Progenitor cell of endocrine pancreas (in vitro differentiated cells): ENCODE measurements at places on chromosomes 3 and 15. TPM values are rescaled to one million over a fixed set of nuclear protein-coding genes. Genes with fewer than 3 reads are reported as not detected.

The CPB1 gene
- not detected in 2 replicates for total RNA-seq

- H3K27me3 ChIP-seq = no peaks in the 10 kb centered on the region
- H3K27ac ChIP-seq = no peak overlapping the region
- peaks cover 3% of the 10 kb centered on the region for H3K4me1 ChIP-seq
- H3K4me3 ChIP-seq = no peak overlapping the region
- H3K36me3 ChIP-seq = no peaks in the 10 kb centered on the region
These were observed 1037.5 kb downstream of the NAALADL2 start for GRCh38 chr3:175896655-175897054.

- H3K36me3 ChIP-seq = peaks cover 1% of the 10 kb centered on the region
- peaks cover 4% of the 10 kb centered on the region for H3K27me3 ChIP-seq
- H3K27ac ChIP-seq = no peak overlapping the region
- no peak overlapping the region for H3K4me3 ChIP-seq
These were observed 130.3 kb downstream of the MINAR1 start for GRCh38 chr15:79562403-79562815.

DNA sequence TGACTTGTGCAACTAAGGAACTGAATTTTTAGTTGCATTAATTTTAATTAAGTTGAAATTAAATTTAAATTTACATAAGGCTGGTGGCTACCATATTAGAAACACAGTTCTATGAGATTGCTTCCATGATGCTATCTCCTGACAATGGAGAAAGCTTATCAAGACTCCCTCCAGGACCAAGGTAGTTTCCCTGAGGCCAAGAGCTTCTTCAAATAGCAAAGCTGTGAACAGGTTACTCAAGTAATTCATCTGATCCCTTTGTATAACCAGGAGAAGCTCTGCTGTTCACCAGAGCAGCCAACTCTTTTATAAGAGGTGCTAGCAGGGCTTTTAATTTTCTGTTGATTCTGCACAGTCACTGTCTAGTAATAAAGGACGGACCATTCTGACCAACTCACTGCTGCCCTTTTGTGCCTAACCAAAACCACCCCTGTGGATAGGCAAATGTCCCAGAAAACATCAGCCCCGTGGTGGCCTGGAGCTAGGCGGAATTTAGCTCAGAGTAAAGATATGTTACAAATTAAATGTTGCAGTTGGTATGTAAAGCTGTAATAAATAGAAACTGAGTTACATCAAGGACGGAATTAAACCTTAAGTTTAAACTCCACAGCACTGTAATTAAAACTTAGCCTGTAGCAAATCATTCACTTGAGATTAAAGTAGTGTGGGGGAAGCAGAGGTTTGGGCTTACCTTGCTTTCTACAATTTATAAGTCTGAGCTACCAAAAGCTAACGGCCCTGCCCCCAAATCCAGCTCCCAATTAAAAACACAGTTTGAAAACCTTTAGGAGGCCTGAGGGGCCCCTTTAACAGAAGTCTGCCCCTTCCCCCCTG, 55.6 kb upstream of the LRTM1 start:
- H3K4me3 ChIP-seq = no peak overlapping the region
- no peak overlapping the region for H3K27ac ChIP-seq
- H3K4me1 ChIP-seq = peaks cover 8% of the 10 kb centered on the region
- H3K27me3 ChIP-seq = peaks cover 40% of the 10 kb centered on the region
- no peak for DNase-seq

The C2CD4B gene
- total RNA-seq = 0.53 and 0.69 TPM in 2 replicates

- peaks cover 5% of the 10 kb centered on the region for H3K36me3 ChIP-seq
- no peaks in the 10 kb centered on the region for H3K4me1 ChIP-seq
- peaks cover 34% of the 10 kb centered on the region for H3K27me3 ChIP-seq
These were observed 5.6 kb upstream of the SRPRB start for GRCh38 chr3:133799794-133800585.

DNA sequence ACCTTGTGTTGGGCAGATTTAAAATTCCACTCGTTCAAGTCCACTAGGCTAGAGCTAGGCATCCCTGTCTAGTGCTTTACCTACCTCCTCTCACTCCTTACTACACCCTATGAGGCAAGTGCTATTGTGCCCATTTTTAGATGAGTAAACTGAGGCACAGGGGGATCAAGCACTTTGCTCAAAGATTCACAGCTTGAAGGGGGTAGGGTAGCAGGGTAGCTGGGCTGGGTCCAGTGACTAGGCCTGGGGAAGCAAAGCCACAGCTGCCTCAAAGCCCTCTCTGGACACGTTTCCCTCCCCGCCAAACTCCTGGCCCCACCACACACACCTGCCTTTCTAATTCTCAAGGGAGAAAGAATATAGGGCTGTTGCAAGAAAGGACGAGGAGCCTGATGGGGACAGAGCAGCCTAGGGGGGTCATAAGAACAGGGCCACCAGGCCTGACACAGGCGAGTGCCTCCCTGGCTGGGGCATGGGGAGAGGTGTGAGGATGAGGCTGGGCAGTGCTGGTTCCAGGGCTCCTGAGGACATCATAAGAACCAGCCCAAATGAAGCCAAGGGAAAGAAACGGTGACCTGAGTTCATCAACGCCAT, 34.8 kb upstream of the SFMBT1 start:
- no peaks in the 10 kb centered on the region for H3K27me3 ChIP-seq
- H3K4me3 ChIP-seq = no peak overlapping the region
- no peak overlapping the region for H3K27ac ChIP-seq
- DNase-seq = no peak
- peaks cover 16% of the 10 kb centered on the region for H3K4me1 ChIP-seq
- no peaks in the 10 kb centered on the region for H3K36me3 ChIP-seq

The KCNMB2 gene
- 0.40 TPM in 1 of 2 replicates, not detected in the other for total RNA-seq
